ENCODE measurements at places on chromosomes 7 and 10. TPM values are rescaled to one million over a fixed set of nuclear protein-coding genes. Genes with fewer than 3 reads are reported as not detected.

The MICU1 gene
- total RNA-seq: 36.2 TPM

The CNTNAP2 gene
- 0.38 TPM for total RNA-seq

The SPDYE16 gene
- not detected for total RNA-seq

The SLC26A3 gene
- total RNA-seq: not detected

The TEX36 gene
- not detected for total RNA-seq

The HILPDA gene
- total RNA-seq: 122 TPM

The PON1 gene
- not detected for total RNA-seq

The RAB19 gene
- 1.3 TPM for total RNA-seq

The MYO1G gene
- 2.6 TPM for total RNA-seq

Measured in omental fat pad (tissue), 4 donors.